Neuronal stem cell (in vitro differentiated cells): ENCODE measurements at places on chromosomes 3 and 15.

GRCh38 chr3:85525264-85525663, 566.5 kb downstream of the CADM2 start:
- no peaks in the 10 kb centered on the region for H3K36me3 ChIP-seq
- H3K27ac ChIP-seq, result no peak overlapping the region
- H3K4me1 ChIP-seq, result no peaks in the 10 kb centered on the region
- no peak overlapping the region for H3K4me3 ChIP-seq

DNA sequence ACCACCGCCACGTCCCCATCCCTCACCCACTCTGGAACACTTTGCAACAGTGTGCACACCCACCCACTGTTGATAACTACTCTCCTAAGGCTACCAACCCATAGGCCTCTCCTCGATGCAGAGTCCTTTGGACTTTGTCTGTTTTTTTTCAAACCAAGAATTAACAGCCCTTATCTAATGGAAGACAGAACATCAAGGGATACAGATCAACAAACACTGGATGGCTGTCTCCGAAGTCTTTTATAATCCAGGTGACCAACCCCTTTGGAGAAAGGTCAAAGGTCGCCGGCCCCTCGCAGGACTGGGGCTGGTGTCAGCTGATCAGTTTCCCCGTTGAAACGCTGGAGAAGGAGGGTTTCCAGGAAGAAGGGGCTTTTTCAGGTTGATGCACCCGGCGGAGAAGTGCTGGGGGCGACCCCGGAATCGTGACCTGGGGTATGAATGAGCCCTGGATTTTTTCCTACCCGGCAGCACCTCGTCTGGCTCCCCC, 532 bp downstream of the B4GALT4 start:
- H3K4me3 ChIP-seq, result peak overlapping the region; percentile 93
- peak; percentile 69 for DNase-seq
- H3K27ac ChIP-seq, result peak overlapping the region; percentile 86
- H3K4me1 ChIP-seq, result peaks cover 8% of the 10 kb centered on the region

GRCh38 chr3:94162700-94163099, 99.8 kb downstream of the NSUN3 start:
- H3K27ac ChIP-seq, result no peak overlapping the region
- H3K4me3 ChIP-seq, result no peak overlapping the region
- DNase-seq, result no peak
- no peaks in the 10 kb centered on the region for H3K27me3 ChIP-seq
- no peaks in the 10 kb centered on the region for H3K36me3 ChIP-seq

- no peak overlapping the region for H3K27ac ChIP-seq
- no peaks in the 10 kb centered on the region for H3K36me3 ChIP-seq
- peak; percentile 58 for DNase-seq
Measured at GRCh38 chr3:58585005-58585786, 8.0 kb upstream of the FAM107A start.

GRCh38 chr15:32682977-32683630, 34.7 kb upstream of the GREM1 start:
- H3K4me3 ChIP-seq, result no peak overlapping the region
- no peaks in the 10 kb centered on the region for H3K27me3 ChIP-seq
- no peak for DNase-seq
- H3K36me3 ChIP-seq, result no peaks in the 10 kb centered on the region

GRCh38 chr3:182258538-182259177, 534.6 kb upstream of the ATP11B start:
- no peaks in the 10 kb centered on the region for H3K36me3 ChIP-seq
- DNase-seq, result peak; percentile 55
- no peak overlapping the region for H3K27ac ChIP-seq
- no peak overlapping the region for H3K4me3 ChIP-seq

DNA sequence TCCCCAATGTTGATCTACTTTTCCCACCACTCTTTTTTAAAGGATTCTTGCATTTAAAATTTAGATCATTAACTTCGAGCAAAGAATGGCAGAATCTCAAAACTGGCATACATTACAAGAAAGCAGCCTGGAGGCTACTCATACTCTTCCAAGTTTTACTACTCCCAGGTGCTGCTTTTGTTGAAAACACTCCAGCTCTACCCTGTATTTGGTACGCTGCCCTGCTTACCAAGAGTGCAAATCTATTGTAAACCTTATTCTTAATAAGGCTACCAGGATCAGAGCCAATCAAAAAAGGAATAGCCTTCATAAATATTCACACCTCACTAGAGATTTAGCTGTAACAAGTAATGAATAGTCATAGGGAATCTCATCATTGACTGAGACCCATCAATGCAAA, 11.6 kb upstream of the CNTN3 start:
- H3K36me3 ChIP-seq, result no peaks in the 10 kb centered on the region
- H3K27ac ChIP-seq, result no peak overlapping the region
- no peaks in the 10 kb centered on the region for H3K27me3 ChIP-seq
- H3K4me3 ChIP-seq, result no peak overlapping the region

- no peak for DNase-seq
- no peaks in the 10 kb centered on the region for H3K4me1 ChIP-seq
- H3K27me3 ChIP-seq, result peaks cover 5% of the 10 kb centered on the region
- no peak overlapping the region for H3K4me3 ChIP-seq
- H3K27ac ChIP-seq, result no peak overlapping the region
Measured at GRCh38 chr3:54633444-54634121, 294.3 kb downstream of the LRTM1 start.

DNA sequence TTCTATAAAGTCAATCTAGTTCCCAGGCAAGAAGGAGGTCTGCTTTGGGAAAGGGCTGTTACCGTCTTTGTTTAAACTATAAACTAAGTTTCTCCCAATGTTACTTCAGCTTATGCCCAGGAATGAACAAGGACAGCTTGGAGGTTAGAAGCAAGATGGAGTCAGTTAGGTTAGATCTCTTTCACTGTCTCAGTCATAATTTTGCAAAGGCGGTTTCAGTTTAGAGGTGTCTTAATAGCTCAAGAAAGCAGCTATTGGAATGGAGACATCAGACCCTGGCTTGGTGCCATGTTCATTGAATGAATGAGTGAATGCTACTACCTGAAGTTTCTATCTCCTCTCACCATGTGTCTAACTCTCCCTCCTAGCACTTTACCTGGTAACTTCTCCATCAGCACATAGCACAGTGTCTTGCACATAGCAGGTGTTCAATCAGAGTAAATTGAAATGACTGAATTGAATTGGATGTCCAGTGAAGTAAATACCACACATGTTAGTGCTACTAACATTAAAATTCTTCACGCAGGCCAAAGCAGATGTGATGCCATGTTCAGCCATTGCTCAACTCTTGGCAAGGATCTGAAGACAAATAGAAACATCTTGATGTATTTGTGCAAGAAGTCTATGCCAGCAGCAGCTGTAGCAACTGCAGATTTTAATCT, 28.2 kb downstream of the CLEC3B start:
- no peak overlapping the region for H3K27ac ChIP-seq
- no peak for DNase-seq
- H3K4me1 ChIP-seq, result peaks cover 2% of the 10 kb centered on the region
- no peaks in the 10 kb centered on the region for H3K36me3 ChIP-seq

GRCh38 chr3:194343561-194343893, 7.6 kb downstream of the CPN2 start:
- DNase-seq, result no peak
- no peak overlapping the region for H3K27ac ChIP-seq
- H3K36me3 ChIP-seq, result no peaks in the 10 kb centered on the region

GRCh38 chr3:78022232-78022631, 982.3 kb downstream of the ROBO2 start:
- H3K36me3 ChIP-seq, result no peaks in the 10 kb centered on the region
- H3K4me1 ChIP-seq, result no peaks in the 10 kb centered on the region
- H3K4me3 ChIP-seq, result no peak overlapping the region
